ENCODE measurements at places on chromosomes 4 and X.

- no peak for DNase-seq
Measured at GRCh38 chr4:34432706-34433105, 1811.6 kb downstream of the ARAP2 start.

- no peak for DNase-seq
Measured at GRCh38 chr4:181432335-181432734, 810.9 kb upstream of the TENM3 start.

- DNase-seq = no peak
Measured at GRCh38 chr4:139815778-139816601, 150.4 kb downstream of the MGST2 start.

- no peak for DNase-seq
Measured at GRCh38 chr4:147418226-147418625, 62.7 kb upstream of the EDNRA start.

DNA sequence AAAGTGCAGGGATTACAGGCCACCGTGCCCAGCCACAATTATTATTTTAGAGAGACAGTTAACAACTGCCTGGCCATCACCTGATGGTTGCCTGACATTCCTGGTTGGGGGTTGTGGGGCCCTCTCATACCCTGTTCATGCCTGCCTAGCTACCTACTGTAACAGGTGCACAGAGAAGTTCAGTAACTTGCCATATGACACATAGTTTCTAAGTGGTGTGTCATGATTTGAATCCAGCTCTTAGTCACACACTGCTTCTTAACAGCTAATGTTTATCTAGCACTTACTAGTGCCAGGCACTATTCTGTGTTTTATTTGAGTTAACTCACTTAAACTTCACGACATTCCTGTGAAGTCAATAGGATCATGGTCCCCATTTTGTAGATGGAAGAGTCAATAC is 122.7 kb upstream of the JADE1 start:
- no peak for DNase-seq

DNA sequence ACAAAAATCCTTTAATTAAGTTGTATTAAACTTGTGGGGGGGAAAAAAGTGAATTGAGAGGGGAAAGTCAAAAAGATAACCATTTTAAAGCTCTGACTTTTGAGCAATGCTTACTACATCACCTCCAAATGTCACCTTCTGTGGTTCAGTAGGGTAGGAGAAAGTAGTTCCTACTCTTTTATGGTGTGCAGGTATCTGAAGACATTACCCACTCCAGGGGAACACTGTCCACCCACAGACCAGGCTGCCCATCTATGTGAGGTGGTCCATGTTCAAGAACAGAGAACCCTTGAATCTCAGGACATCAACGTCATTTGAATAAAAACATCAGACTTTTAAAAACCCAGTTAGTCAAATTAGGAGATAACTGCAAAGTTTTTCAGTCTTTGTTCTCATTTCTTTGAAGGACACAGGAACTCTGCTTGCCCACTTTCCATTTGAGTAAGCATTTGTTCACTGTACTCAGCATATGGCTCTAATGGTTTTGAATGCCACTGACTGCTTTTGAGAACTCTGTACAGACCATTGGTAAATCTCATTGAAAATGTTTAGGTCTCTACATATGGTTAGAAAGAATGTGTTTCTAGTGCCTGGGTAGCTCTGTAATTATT is 18.4 kb downstream of the NMU start:
- no peak for DNase-seq

DNA sequence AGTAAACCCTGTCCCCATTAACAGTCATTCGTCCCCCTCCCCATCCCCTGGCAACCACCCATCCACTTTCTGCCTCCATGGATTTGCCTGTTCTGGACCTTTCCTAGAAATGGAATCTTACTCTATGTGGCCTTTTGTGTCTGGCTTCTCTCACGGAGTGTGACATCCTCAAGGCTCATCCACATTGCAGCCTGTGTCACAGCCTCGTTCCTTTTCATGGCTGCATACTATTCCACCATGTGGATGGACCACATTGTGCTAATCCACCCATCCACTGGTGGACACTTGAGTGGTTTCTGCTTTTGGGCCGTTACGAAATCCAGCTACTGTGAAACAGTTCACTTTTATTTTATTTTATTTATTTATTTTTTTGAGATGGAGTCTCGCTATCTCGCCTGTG is 8.1 kb upstream of the PPP2R3B start:
- no peak for DNase-seq

DNA sequence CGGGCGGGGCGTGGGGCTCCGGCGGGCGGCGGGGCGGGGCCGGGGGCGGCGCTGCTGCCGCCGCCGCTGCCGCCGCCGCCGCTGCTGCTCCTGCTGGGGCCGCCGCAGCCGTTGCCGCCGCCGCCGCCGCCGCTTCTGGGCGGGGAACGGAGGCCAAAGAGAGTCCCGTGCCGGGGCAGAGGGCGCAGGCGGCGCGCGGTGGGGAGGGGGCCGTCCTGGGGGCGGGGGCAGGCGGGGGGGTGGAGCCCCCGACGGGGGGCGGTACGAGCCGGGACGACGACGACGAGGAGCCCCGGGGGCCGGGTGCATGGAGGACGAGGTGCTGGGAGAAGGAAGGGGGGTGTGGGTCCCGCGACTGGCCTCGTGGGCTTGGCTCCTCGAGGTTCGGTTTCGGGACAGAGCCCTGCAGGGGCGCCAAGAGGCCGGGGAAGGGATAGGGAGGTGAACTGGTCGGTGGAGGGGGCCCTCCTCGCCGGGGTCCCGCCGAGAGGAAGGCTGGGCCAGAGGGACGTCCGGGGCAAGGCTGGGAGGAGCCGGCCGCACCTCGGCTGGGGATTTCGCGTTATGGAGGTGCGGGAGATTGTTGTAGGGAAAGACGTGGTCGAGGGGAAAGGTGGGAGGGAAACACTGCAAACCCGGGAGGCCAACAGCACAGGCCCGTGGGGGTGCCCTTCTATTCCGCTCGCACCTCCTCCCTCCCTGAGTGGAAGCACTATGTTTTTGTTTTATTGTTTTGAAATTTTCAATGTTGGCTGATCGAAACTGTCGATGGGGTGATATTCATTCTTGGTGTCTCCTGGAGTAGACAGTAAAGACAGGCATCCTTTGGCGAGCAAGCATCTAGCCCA is 1.9 kb downstream of the BCORL1 start:
- no peak for DNase-seq

DNA sequence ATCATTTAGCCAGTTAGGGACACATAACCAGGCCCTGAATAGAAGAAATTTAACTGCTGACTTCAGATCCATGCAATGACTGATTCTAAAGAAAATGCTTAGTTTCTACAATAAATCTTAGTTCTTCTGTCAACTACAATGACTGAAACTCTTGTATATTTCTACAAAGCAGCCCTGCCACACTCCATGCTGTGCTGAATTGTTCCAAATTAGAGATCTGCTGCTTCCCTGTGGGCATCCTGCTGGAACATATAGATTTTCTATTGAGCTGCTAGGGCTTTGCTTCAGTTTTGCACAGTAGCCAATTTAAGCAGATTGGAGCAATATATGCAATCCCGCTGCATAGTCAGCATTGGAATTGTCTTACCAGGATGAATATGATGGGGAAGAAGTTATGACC is 312.8 kb upstream of the SMIM31 start:
- no peak for DNase-seq

DNA sequence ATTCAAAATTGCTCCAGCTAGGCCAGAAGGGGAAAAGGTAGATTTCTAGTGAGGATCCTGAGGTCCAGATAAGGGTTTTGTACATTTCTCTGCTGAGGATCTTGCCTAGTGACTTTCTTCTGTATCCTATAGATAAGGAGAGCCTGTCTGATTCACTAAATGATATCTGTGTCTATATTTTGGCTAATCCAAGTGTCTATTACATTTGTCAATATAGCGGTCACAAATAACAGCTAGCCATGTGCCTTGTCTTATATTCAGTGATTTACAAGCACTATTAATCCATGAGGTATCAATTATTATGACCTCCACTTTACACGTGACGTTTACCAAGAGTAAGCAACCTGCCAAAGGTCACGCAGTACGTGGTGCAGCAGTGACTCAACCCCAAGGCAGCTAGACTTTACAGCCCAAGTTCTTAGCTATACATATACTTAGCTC is 41.6 kb downstream of the TMEM165 start:
- no peak for DNase-seq

GRCh38 chrX:39331082-39331704 is 529.9 kb downstream of the MID1IP1 start:
- DNase-seq = no peak

DNA sequence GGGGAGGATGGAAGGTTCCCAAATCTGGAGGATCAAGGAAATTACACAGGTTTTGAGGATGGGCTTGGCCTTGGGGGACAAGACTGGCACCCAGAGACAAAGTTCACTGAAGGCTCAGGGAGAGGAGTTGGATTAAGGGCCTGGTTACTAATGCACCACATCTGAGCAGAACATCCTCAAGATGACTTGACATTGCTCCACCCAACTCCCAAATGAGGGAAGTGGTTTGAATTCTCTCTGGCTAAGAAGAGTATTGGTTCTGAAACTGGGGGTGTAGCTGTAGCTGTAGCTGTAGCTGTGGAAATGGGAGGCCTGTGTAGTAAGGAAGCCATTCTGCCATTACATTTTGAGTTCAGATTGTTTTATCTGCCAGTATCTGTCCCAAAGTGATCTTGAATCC is 129.4 kb downstream of the RASL11B start:
- no peak for DNase-seq

DNA sequence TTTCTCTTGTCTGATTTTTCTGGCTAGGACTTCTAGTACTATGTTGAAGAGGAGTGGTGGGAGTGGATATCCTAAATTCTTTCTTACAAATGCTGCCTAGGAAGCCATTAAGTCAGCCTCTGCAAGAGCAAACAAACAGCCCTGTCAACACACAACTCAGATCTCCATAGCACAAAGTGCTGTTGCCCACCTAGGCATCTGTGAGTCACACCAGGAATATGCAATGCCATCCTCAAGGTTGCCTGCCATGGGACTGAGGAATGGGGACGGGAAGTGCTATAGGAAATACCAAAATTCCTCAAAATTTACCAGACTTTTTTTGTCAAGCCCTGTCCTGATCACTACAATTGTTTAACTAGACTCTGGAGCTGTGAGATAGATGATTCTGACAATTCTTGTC is 466.9 kb downstream of the FSTL5 start:
- DNase-seq = no peak

DNA sequence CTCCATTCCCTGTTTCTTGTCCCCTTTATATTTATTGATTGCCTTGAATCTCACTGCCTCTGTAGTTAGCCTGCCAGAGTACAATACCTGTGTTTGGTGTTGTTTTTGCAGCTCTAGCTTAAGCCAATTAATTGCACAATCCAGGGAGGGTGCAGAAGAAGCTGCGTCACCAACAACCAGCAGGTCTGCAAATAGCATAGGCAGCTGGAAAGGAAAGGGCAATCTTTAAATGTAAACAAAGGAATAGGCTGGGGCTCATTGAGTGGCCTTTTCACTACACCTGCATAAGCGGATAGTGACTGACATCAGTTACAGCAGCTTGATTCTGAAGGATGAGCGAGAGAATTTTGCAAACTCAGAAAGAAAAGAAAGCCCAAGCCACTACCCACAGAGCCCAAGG is 106.8 kb upstream of the RAI2 start:
- no peak for DNase-seq

GRCh38 chr4:53693909-53694308 is 102.6 kb upstream of the LNX1 start:
- no peak for DNase-seq

DNA sequence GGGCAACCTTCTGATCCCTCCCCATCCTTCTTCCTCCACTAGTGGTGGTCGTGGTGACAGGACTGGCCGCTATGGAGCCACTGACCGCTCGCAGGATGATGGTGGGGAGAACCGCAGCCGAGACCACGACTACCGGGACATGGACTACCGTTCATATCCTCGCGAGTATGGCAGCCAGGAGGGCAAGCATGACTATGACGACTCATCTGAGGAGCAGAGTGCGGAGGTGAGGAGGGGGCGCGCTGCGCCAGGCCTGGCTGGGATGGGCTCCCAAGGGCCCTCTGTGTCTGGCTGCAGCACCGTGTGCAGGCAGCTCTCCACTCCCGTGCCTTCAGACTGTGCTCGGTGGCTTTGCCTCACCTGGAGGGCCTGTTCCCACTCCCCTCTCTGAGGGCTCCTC is 24.3 kb downstream of the RBM10 start:
- DNase-seq = no peak

DNA sequence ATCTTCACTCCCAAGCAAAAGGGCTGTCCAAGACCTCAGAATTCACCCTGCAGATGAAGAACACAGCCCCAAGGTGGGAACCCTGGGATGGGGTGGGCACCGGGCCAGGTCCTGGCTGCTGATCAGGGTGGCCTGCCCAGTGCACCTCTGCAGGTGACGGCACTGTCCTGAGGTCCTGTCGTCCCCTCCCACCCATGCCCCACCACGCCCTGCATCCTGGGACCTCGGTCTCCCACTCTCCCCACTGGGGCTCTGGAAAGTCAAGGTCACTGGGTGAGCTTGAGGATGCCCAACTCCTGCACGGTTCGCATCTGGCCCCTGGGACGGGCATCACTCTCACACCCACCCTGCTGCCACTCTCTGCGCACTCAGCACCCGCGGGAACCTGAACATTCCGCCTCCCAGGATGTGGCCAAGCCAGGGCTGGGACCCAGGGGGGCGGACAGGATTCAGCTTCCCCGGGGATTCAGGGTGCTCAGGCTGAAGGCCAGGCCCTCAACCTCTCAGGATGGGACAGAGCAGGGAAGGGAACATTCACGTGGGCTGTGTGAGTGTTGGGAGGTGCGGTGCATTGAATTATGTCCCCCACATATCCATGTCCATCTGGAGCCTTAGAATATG is 115.9 kb downstream of the CPZ start:
- DNase-seq = no peak

GRCh38 chrX:134512566-134512965 is 52.6 kb downstream of the HPRT1 start:
- no peak for DNase-seq

GRCh38 chrX:103414561-103414960 is 38.2 kb downstream of the BEX3 start:
- no peak for DNase-seq

DNA sequence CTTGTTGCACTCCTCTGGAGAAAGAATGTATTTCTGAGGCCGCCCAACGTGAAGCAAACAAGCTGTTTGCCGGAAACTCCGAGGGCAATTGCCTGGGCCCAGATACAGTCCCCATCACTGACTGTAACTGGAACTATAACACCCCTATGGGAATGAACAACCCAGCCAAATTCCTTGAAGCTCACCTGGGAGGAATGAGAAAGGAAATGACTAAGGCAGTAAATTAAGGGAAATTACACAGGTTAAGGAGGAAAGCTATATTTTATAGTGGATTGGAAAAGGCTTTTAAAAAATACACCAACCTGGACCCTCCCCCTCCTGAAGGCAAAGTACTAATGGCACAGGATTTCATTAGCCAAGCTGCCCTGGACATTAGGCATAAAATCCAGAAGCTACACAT is 11.7 kb upstream of the HERC5 start:
- no peak for DNase-seq

GRCh38 chr4:2393353-2394270 is 24.8 kb downstream of the ZFYVE28 start:
- no peak for DNase-seq
